ENCODE measurements at places on chromosomes 2 and 18.

DNA sequence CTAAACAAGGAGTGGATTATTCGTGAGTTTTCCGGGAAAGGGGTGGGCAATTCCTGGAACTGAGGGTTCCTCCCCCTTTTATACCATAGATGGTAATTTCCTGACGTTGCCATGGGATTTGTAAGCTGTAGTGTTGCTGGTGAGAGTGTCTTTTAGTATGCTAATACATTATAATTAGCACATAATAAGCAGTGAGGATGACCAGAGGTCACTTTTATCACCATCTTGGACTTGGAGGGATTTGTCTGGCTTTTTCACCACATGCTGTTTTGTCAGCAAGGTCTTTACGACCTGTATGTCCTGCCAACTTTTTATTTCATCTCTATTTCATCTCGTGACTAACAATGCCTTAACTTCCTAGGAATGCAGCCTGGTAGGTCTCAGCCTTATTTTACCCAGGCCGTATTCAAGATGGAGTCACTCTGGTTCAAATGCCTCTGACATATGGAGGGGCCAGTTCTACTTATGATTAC lies 124.8 kb upstream of the B3GNT2 start:
- no peak for DNase-seq

DNA sequence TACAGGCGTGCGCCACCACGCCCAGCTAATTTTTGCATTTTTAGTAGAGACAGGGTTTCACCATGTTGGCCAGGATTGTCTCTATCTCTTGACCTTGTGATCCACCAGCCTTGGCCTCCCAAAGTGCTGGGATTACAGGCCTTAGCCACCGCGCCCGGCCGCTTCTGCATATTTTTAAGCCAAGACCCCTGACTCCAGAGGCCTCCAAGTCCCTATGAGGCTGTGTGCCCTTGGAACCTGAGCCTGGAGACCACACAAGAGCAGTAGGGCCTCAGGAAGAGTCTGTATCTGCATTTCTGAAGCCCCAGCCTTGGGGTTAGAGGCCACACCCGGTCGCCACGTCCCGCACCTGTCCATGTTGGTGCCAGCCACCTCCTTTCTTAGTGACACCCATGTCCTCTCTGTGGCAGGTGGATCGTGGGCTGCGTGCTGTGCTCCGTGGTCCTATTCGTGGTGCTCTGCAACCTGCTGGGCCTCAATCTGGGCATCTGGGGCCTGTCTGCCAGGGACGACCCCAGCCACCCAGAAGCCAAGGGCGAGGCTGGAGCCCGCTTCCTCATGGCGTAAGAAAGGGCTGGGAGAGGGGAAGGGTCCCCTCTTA lies 5.3 kb downstream of the PROM2 start:
- no peak for DNase-seq

DNA sequence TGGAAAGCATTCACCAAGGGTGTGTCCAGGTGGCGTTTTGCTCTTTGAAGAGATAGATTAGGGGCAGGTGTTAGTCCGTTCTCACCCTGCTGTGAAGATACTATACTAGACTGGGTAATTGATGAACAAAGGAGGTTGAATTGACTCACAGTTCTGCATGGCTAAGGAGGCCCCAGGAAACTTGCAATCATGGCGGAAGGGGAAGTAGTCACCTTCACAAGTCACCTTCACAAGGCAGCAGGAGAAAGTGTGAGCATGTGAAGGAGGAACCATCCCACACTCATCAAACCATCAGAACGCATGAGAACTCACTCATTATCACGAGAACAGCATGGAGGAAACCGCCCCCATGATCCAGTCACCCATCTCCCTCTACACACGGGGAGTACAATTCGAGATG lies 135.7 kb upstream of the NFATC1 start:
- DNase-seq, result no peak

- no peak for DNase-seq
Measured at GRCh38 chr2:128549094-128549493, 230.4 kb upstream of the HS6ST1 start.

- DNase-seq, result no peak
Measured at GRCh38 chr2:240857039-240858008, 11.3 kb upstream of the AGXT start.

GRCh38 chr18:14086458-14087231 lies 45.6 kb downstream of the ZNF519 start:
- peak; percentile 59 for DNase-seq

DNA sequence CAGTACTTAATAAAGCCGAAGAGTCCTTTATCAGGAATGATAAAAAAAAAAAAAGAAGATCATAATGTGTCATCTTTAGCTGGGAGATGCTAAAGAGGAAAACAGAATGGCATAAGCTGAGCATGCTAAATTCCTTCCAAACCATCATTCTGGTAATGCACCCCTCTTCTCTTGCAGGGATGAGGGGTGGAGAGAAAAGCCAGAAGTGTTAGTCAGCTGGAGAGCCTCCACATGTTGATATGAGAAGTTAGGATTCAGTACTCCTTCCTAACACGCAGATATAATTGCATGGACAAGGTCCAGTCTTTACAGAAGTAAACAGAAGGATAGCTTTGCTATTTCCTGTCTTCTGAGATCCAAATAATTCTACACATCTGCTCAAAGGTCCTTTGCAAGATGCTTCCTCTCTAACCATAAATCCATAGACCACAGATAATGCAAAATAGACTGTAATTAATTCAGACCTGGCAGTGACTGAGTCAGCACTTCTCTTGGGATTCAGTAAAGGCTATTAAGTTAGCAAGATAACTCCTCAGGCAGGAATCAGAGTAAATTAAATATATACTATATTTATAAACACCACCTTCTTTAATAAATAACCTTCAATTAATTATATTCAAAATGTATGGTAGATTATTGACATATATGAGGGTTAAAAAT lies 930.0 kb upstream of the KLHL29 start:
- DNase-seq, result no peak

GRCh38 chr18:51278045-51278649 lies 80.7 kb upstream of the MEX3C start:
- DNase-seq, result peak; percentile 32

- DNase-seq, result peak; percentile 9
Measured at GRCh38 chr18:27750014-27750413, 426.9 kb downstream of the CDH2 start.

- DNase-seq, result no peak
Measured at GRCh38 chr2:172693037-172693436, 42.6 kb upstream of the RAPGEF4 start.

DNA sequence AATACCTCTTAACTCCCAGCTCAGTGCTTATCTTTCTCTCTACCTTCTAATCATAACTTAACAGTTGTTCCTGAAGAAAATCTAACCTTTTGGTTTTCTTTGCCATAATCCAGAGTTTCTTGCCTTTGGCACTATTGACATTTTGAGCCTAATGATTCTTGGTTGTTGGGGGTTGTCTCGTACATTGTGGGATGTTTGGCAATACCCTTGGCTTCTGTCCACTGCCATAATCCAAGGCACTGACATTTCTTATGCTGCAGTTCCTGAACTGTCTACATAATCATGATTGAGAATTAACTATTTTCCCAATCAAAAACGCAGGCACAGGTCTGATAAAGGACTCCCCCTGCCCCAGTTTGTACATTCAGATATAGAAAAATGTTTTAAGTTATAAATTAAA lies 203.2 kb upstream of the MEX3C start:
- no peak for DNase-seq

- DNase-seq, result no peak
Measured at GRCh38 chr2:32559136-32559535, 68.7 kb upstream of the TTC27 start.

DNA sequence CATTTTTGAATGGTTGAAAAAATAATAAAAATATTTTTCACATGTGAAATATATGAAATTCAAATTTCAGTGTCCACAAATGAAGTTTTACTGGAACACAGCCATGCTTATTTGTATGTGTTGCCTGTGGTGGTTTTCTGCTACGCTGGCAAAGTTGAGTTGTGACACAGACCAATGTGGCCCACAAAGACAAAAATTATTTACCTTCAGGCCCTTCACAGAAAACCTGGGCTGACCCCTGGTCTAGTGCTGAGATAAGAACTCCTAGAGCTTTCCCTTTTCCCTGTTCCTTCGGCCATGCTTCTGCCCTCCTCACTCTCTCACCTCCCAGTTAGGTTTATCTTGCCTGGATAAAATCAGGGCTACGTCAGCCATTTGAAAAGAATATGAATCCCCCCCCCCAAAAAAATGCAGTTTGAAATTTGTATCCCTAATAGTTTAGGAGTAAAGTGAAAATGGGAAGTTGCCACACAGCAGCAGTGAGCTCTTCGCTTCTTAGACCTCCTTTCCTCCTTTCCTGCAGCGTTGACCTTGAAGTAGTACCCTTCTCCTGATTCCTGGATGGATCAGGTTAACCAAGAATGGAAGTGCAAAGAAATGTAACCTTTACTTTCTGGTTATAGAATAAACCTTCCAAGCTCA lies 91.0 kb downstream of the LIMS1 start:
- DNase-seq, result no peak

GRCh38 chr2:189585226-189585756 lies 4.7 kb upstream of the SLC40A1 start:
- no peak for DNase-seq

GRCh38 chr2:60331115-60331809 lies 222.2 kb downstream of the BCL11A start:
- no peak for DNase-seq

DNA sequence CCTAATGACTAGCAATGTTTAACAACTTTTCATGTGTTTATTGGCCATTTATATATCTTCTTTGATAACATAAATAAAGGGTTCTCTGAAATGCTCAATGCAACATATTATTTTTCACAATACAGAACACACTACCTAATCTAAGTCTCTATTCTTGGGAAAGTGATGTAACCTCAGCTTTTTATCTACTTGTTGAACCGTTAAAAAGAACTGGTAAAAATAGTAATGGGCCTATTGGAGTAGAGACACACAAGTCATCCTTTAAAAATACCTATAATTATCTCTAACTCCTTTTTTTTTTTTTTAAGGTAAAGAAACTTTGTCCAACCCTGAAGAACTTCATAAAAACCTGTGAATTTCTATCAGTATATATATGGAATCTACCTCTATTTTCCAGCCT lies 1067.7 kb upstream of the CELF4 start:
- no peak for DNase-seq

GRCh38 chr2:109337221-109337620 lies 208.2 kb downstream of the SH3RF3 start:
- DNase-seq, result no peak

GRCh38 chr2:128513961-128514283 lies 195.3 kb upstream of the HS6ST1 start:
- DNase-seq, result peak; percentile 41

GRCh38 chr2:37456479-37456878 lies 112.0 kb downstream of the QPCT start:
- peak; percentile 51 for DNase-seq

GRCh38 chr18:12255626-12256026 lies 1.5 kb downstream of the CIDEA start:
- DNase-seq, result no peak

DNA sequence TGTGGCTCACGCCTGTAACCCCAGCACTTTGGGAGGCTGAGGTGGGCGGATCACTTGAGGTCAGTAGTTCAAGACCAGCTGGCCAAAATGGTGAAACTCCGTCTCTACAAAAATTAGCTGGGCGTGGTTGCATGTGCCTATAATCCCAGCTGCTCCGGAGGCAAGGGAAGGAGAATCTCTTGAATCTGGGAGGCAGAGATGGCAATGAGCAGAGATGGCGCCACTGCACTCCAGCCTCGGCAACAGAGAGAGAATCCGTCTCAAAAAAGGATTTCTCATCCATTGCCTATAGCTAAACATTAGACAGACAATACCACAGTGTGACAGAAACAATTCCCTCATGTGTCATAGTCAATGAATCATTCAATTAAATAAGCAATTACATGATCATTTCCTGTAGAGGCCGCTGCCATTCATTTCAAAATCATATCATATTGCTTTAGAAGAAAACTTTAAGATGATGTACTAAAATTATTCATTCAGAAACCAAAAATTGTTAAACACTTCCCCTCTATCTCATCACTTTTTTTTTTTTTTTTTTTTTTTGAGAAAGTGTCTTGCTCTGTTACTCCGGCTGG lies 69.5 kb upstream of the TGIF1 start:
- DNase-seq, result no peak

GRCh38 chr2:18833941-18834340 lies 244.6 kb upstream of the NT5C1B start:
- DNase-seq, result no peak

DNA sequence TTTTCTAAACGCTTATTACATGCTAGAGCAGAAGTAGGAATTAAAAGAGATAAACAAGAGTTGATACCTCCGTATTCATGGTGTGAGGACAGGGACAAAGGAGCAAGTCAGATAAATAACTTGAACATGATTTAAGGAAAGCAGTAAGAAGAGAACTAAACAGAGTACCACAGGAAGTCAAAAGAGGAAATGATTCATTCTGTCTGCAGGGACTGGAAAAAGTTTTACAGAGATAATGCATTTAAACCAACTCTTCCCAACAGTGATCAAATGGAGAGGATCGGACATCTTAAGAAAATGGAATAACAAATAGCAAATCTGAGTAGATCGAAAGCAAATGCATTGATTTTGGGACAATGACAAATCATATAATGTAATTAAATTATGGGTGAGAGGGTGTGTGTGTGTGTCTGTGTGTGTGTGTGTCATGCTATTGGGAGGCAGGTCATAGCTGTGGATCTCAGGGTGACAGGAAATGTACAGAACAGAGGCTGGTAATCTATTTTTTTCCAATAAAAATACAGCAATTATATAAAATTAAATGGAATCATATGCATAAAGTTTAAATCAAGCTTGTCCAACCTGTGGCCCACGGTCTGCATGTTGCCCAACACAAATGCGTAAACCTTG lies 113.4 kb downstream of the MC4R start:
- peak; percentile 39 for DNase-seq

DNA sequence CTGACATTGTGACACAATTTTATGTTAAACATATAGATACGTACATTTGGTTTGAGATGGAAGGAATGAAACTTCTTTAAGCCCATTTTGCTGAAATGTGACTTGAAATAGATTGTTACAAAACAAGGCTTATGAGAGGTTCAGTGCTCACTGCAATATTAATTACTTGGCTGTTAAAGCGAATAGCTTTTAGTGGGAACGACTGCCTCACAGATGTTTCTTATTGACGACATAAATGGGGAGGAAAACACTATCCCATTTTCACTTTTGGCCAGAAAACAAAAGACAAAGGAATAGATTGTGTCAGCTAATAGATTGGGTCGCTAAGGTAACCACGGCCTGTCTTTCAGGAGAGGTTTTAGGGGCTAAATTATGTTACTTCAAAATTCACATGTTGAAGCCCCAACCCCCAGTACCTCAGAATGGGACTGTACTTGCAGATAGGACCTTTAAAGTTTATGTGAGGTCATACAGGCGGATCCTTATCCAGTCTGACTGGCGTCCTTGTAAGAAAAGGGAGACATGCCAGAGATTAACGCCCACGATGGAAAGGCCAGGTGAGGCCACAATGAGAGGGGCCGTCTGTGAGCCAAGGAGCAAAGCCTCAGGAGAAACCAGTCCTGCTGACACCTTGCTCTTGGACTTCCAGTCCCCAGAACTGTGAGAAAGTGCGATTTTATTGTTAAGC lies 10.8 kb downstream of the INPP1 start:
- DNase-seq, result no peak

GRCh38 chr2:112614201-112614840 lies 29.9 kb downstream of the CHCHD5 start:
- DNase-seq, result no peak

GRCh38 chr18:6059551-6059950 lies 164.2 kb upstream of the TMEM200C start:
- no peak for DNase-seq

GRCh38 chr2:29042561-29043075 lies 31.7 kb downstream of the PCARE start:
- no peak for DNase-seq
